ENCODE measurements at places on chromosomes 12 and 14.

GRCh38 chr12:98296462-98297079 lies 218.8 kb upstream of the TMPO start:
- DNase-seq: peak; percentile 6

DNA sequence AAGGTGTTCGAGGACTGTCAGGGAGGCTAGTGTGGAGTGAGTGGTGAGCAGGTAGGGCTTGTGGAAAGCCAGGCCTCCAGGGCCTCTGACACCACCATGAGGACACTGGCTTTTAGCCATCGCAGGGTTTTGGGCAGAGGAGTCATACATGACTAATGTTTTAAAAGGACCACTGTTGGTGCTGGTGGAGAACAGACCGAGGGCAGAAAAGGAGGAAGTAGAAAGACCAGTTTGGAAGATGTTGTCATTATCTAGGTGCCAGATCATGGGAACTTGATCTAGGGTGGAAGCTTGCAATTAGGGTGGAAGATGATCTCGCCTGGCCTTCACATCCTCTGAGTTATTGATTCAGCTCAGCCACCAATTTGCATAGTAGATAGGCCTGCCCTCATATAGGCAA lies 144.2 kb downstream of the C12orf75 start:
- no peak for DNase-seq

- no peak for DNase-seq
Observed at GRCh38 chr14:61535032-61535431, 160.3 kb upstream of the HIF1A start.

GRCh38 chr14:97796511-97796910 lies 999.3 kb downstream of the VRK1 start:
- DNase-seq: no peak

DNA sequence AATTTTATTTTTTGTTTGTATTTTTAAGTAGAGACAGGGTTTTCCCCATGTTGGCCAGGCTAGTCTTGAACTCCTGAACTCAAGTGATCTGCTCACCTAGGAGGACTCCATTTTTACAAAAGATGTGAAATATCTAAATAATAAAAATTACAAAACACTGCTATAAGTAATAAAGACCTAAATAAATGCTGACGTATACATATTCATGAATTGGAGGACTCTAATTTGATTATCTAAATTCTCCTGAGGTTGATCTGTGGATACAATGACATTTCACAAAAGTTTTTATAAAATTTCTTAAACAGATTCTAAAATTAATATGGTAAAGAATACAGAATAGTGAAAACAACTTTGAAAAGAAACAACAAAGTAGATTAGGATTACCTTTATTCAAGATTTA lies 1224.0 kb downstream of the SLC16A7 start:
- no peak for DNase-seq

DNA sequence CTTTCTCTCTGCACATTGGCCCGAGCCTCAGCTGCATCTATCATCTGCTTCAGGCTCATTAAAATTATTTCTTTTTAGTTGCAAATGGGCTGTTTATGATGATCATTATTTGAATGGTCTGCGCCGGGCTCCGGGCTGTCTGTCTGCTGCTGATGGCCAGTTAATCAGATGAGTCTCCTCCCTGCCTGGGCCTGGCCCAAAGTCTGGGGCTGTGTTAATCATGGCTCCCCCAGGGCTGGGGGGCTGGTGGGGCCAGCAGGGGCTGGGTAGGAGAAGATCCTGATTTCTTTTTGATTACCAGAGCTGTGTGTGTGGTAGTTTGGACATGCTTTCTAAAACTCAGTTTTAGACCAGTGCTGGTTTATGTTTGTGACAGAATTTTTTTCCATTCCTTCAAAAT lies 159.1 kb downstream of the PHETA1 start:
- DNase-seq: no peak

DNA sequence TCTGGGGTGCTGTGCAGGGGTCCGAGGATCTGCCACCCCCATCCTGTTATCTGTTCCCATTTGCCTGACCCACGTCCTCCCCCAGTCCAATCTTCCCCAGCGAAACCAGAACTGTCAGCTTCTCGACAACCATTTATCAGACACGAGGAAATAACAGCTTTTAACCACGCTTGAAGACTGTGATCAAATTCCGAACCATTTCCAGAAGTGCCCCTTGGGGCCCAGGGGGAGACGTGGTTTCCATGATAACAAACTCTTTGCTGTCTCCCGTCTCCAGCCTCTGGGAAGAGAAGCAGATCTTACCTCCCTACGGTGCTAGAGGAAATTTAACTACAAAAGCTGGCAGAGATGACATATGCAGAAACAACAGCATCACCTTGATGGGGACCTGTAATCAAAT lies 35.1 kb upstream of the SRRM4 start:
- no peak for DNase-seq

All from HuH-7 (cell line).